ENCODE measurements at places on chromosomes 12 and 14.

DNA sequence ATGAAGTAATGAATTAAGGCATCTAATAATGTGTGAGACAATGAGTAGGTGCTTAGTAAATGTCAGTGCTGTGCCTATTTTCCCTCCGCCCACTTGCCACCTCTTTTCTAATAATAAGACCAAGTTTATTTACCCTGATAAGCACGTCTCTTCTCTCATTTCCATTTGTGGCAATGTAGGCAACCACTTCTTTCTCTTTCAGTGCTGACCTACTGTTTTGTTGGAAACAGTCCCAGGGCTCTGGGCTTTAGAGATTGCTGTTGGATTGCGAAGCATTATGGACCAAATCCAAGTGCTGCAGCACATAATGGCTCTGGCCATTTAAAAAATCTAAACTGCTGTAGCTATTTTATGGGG is 141.3 kb upstream of the PLEKHG7 start:
- peak; percentile 94 for DNase-seq

DNA sequence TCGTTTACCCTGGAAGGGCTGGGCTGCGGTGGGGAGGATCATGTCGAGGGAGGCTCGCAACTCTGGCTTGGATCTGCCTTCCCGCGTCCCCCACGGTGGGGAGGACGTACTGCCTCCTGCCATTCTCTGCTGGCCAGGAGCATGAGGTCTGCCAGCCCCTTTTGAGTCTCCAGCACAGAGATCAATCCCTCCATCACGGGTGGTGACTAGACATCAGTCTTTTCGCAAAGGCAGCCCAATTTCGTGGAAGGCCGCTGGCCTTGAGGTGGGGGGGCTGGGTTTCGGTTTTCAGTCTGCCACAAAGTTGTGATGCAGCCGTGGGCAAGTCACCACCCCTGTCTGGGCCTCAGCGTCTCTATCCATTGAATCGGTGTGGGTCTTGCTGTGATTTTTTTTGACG is 62.2 kb downstream of the PRMT8 start:
- DNase-seq, result no peak

DNA sequence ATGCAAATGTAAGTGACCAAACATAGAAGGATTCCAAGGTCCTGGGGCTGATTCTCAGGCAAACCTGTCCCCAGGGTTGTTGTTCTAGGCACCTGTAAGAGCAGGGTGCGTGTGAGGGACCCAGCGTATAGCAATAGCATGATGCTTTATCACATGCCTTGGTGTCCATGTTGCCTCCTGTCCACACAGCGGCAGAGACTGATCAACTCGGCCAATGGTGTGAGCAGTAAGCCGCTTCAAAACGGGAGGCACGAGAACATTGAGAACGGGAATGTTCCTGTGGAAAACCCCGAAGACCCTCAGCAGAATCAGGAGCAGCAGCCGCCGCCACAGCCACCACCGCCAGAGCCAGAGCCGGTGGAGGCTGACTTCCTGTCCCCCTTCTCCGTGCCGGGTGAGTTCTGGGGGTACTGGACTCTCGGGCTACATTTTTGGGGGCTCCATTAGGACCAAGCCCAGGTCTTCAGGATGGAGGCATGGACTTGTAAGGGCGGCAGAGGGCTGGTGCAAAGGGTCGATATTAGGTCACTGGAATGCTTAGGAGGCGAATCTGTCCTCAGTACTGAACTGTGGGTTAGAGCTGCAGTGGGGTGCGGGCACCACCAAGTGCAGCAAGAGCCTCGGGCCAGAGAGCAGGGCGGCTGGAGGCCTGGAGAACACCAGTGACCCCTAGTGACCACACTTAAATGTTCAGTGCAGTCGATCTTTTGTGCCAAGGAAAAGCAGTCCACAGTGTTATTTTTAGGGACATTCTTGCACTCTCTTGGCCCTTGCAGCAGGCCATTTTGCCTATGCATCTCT is 57.2 kb upstream of the RIN3 start:
- peak; percentile 54 for DNase-seq

DNA sequence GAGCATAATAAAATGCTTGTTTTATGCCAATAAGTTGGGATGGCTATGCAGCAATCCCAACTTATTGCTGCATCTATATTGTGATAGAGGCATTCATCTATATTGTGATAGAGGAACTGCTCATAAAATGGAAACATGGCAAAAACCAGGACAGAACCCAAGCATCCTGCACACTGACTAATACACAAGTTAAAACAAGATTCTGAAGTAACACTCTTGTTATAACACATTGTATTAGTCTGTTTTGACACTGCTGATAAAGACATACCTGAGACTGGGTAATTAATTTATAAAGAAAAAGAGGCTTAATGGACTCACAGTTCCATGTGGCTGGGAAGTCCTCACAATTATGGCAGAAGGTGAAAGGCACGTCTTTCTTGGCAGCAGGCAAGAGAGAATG is 36.8 kb downstream of the KCNK10 start:
- DNase-seq, result no peak

DNA sequence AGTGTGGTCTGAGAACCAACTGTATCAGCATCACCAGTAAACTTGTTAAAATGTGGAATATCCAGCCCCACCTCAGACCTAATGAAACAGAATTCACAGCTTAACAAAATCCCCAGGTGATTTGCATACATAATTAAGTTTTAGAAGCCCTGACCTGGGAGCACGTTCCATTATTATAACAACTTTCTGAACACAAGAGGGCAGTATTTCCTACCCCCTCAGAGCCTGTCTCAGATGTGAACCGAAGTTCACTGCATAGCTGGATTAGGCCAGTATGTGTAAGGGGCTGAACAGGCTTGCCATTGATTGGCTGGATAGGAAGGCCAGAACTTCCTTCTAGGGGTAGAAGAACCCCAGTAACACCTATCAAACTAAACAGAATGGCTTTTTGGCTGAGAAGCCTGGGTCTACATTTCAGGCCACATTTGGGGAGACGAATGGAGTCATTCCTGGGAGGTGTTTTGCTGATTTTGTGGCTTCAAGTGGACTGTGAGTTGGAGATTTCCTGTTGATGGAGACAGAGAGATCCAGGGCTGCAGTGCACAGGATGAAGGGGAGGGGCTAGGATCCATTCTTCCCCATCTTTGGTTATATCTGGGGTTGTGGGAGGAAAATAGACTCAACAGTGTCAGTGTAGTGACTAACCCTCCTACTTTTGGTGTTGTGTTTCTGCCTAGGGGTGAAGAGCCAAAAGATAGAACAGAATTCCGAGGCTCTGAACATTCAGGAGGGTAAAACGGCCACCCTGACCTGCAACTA is 94.7 kb upstream of the OR4E1 start:
- DNase-seq, result no peak

DNA sequence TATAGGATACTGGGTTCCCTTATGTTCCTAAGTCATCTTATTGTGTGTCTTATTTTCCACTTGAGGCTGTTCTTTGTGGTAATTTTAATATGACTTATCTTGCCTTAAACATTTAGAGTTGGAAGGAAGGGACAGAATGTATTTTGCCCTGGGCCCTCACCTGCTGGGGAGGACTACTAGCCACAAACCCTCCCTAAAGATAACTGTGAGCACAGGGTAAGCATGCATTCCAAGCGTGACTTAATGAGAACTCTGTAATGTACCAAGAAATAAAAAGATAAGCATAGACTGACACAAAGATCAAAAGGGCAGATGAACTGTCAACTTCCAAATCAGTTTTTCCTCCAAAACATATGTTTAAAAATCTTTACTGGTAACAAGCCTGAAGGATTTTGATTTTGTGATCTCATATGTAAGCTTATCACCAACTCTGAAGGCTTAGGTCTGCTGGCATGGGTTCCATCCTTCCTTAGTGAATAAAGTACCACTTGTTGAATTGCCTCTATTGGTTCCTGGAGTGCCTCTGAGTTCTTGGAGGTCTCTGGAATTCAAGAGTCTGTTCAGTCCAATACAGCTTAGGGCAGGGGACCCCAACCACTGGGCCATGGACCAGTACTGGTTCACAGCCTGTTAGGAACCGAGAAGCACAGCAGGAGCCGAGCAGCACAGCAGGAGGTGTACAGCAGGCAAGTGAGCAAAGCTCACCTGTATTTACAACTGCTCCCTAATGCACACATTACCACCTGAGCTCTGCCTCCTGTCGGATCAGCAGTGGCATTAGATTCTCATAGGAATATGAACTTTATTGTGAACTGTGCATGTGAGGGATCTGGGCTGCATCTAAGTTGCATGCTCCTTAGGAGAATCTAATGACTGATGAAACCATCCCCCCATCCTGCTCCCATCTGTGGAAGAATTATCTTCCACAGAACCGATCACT is 29.8 kb upstream of the NFYB start:
- no peak for DNase-seq

GRCh38 chr12:39619316-39619659 is 315 bp downstream of the ABCD2 start:
- DNase-seq, result no peak

- DNase-seq, result no peak
Measured at GRCh38 chr12:75725521-75726111, 214.2 kb upstream of the KRR1 start.

DNA sequence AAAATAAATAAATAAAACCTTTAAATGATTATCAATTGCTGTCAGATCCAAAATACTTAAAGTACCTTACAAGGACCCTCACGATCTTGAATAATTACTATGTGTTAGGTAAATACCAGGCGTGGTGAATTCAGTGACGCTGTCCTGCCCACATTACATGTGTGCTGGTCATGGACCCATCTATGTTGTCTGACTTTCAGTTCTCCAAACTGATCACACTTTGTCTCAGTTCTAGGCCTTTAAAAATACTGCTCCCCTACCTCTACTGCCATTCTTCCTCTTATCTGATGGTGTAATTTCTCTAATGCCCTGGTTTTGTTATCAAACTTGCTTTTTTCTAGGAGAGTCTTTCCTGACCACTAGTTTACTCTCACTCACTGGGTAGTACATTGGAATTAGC is 520.7 kb downstream of the TRHDE start:
- DNase-seq, result no peak

DNA sequence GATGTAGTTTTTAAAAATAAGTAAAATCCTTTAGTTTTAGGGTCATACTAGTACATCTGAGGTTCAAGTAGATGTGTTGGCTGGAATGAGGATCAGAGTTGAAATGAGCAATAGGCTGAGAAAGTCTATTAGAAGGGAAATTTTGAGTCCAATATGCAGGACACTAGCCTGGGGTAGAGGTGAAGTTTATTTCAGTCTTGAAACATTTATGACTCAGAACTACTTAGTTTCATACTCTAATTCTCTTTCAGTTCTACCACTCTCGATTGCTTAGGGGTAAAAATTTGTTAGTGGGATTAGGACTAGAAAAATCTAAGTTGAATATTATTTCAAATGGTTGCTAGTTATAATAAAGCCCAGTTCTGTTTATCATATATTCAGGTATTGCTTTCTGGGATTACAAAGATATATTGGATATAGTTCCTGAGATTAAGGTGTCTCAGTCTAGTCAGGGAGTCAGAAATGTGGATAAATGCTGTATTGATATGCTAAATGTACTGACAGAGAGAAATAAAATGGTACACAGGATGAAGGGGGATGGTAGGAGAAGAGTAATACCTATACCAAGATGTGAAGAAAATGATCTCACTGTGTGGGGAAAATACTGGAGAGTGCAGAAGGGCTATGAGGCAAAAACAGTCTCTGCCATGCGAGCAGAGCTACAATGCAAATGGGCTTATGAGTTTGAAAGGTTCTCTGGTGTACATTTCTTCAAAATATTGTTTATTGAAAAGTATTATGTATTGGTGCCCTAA is 395.8 kb upstream of the FBXO33 start:
- DNase-seq, result no peak

GRCh38 chr12:121814429-121815119 is 10.8 kb downstream of the SETD1B start:
- no peak for DNase-seq

GRCh38 chr14:77457115-77457521 is 283 bp downstream of the VIPAS39 start:
- DNase-seq, result no peak

DNA sequence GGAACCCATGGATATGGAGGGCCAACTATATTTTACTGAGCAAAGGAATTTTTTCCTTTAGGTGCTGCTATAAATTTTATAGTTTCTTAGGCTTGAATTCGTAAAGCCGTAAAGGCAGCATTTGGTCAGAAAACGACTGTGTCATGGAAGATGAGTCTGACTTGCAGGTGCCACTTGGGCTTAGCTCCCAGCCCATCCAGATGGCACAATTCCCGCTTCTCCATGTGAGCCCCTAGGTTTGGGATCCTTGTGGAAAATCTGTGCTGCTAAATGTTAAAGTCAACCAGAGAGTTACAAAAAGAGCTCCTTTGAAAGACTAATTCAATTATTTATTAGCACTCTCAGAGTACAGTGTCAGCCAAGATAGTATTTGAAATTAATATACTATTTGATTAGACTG is 120.1 kb upstream of the NPAS3 start:
- no peak for DNase-seq

GRCh38 chr14:49594347-49595091 is 4.2 kb upstream of the LRR1 start:
- DNase-seq, result peak; percentile 84

DNA sequence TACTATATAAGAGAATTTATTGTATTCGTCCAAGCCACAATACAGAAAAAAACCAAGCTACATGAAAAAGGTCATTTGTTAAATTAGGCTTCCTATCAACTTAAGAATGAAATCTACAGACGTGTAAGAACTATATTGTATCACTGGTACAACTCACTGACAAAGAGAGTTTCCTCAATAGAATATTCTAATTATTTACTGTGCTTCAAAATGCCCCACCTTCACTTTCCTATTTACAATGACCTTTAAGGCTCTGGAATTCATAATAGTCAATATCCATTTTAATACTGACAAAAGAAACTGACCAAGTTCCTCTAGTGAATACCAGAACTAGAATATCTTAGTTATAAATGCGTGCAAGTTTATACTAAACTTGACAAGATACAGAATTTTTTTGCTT is 55.9 kb downstream of the C2CD5 start:
- no peak for DNase-seq

GRCh38 chr12:12086362-12086761 is 15.6 kb downstream of the BCL2L14 start:
- no peak for DNase-seq

DNA sequence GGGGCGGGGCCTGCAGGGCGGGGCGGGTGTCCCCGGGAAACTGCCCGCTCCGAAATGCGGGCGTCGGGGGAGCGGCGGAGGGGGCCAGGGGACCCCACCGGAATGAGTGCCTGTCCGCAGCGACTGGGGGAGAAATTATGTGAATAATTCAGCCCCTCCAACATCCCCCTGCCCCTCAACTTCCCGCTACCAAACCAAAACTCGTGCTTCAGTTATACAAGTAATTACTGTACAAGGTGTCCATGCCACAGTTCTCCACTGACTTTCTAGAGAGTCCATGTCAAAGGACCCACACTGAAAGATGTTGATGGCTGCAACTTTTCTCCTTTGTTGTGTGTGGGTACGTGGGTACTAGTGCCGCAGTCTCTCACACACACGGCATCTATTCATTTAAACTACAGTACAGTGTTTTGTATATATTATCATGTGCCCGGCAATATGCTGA is 414 bp upstream of the CDK17 start:
- DNase-seq, result peak; percentile 58

DNA sequence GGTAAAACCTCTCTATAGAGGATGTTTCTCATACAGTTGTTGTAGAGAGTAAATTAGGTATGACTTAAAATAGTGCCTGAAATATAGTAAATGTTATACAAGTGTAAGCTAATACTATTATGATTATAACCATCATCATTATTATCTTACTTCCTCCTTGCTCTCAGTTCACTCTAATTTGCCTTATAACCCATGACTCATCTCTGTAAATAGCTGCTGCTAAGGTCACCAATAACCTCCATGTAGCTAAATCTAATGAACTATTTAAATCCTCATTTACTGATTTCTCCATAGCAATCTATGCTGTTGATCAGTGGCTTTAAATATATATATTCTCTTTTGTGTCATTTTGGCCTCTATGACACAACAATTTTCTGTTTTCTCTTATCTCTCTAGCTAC is 109.6 kb downstream of the RMST start:
- no peak for DNase-seq
